ENCODE measurements at places on chromosomes 6 and 20. TPM values are rescaled to one million over a fixed set of nuclear protein-coding genes. Genes with fewer than 3 reads are reported as not detected.

GRCh38 chr6:135910790-135911618 lies 59.5 kb downstream of the PDE7B start:
- no peak for DNase-seq

- no peak for DNase-seq
These were observed 113.8 kb downstream of the ARMC2 start for GRCh38 chr6:108961985-108962384.

DNA sequence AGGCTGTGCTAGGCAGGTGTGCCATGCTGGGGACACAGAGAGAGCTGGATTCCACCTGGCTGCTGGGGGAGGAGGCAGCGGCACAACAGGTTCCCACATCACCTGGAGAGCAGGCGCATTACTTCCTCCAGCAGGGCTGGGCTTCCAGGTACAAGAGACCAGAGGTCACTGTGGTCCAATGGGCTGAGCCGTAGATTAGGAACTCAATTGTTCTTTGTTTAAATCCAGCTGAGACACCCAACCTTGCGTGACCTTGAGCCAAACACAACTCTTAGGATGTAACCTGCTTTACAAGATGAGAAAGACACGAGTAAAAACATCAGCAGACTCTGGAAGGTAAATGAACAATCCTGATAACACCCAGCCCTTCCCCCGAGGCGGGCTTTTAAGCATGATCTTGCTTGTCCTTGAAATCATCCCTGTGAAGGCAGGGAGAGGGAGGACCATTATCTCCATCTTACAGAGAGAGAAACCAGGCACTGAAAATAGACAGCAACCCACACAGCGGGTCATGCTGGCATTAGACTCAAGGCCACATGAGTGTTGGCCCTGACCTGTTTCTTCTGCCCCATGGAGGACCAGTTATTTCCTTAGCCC lies 216.5 kb upstream of the RREB1 start:
- DNase-seq = no peak

TINAG gene
- total RNA-seq = not detected

COL11A2 gene
- 5.5 TPM for total RNA-seq

GRCh38 chr20:17933711-17934110 lies 34.9 kb downstream of the SNX5 start:
- no peak for DNase-seq

DNA sequence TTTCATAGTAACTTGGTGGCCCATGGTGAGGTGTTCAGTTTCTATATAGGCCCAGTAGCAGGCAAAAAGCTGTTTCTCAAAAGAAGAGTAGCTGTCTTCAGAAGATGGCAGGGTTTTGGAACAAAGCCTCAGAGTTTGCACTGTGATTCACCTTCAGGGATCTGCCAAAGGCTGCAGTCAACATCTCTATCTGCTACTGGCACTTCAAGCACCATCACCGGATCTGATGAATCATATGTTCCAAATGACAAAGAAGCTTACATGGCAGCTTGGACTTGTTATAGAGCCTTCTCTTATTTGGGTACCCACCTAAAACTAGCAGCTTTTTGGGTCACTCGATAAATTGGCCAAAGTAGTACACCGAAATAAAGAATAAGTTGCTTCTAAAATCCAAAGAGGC lies 39.5 kb downstream of the PKIB start:
- DNase-seq = peak; percentile 34

SIRPD gene
- not detected for total RNA-seq

DNA sequence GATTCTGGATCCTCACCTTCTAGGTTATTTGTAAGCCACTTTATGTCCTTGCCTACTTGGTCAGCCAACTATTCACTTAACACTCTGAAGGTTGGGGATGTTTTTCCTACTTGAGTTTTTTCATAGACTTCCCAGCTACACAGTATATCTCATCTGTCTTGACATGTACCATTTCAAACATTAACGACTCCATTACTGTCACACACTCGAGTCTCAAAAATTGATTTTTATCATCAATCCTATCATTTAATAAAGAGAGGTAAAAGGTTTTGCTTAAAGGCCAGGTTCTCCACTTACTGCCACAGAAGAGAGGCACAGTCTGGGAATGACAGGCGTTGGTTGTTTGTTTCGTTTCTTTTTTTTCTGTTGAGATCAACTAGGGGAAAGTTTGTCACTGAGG lies 38.2 kb upstream of the LAMP5 start:
- no peak for DNase-seq

GRCh38 chr6:148557796-148558321 lies 189.0 kb upstream of the UST start:
- peak; percentile 57 for DNase-seq

SAMD3 gene
- total RNA-seq = not detected

DNA sequence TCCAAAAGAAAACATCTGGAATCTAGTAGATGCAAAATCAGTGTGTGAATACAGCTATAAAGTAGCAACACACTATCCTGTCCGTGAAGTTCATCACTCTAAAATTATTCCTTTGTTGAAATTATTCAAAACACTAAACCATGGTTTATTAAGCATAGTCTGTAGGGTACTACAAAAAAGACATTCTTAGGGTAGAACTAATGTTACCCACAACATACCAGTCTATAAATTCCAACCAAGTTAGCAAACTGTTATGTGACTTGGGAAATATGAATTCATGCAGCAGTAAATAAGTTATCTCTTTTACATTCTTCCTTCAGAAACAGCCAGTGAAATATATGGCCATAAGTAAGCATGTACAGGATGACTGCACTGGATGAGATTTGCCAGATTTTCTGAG lies 580.3 kb upstream of the ADGRB3 start:
- DNase-seq = no peak

- no peak for DNase-seq
These were observed 769 bp downstream of the CCN6 start for GRCh38 chr6:112054555-112055190.

SYCP2L gene
- total RNA-seq = not detected

RSPH9 gene
- total RNA-seq = not detected

MEI4 gene
- total RNA-seq = 0.11 TPM

- no peak for DNase-seq
These were observed at the start of gene PSORS1C2 for GRCh38 chr6:31138982-31139381. TSS of gene PSORS1C2 (minus strand) at chr6:31139066. CDS start at chr6:31139026, 40 bp downstream.

CD93 gene
- total RNA-seq = under 0.01 TPM

ADGRF1 gene
- not detected for total RNA-seq

WFDC10B gene
- not detected for total RNA-seq

KIF25 gene
- not detected for total RNA-seq

GRCh38 chr6:156585859-156586258 lies 191.3 kb upstream of the ARID1B start:
- DNase-seq = no peak

- no peak for DNase-seq
These were observed 116.0 kb downstream of the PXDC1 start for GRCh38 chr6:3635482-3635881.

GRCh38 chr6:22208026-22208425 lies 88.8 kb downstream of the PRL start:
- no peak for DNase-seq

OTOR gene
- total RNA-seq = not detected

DNA sequence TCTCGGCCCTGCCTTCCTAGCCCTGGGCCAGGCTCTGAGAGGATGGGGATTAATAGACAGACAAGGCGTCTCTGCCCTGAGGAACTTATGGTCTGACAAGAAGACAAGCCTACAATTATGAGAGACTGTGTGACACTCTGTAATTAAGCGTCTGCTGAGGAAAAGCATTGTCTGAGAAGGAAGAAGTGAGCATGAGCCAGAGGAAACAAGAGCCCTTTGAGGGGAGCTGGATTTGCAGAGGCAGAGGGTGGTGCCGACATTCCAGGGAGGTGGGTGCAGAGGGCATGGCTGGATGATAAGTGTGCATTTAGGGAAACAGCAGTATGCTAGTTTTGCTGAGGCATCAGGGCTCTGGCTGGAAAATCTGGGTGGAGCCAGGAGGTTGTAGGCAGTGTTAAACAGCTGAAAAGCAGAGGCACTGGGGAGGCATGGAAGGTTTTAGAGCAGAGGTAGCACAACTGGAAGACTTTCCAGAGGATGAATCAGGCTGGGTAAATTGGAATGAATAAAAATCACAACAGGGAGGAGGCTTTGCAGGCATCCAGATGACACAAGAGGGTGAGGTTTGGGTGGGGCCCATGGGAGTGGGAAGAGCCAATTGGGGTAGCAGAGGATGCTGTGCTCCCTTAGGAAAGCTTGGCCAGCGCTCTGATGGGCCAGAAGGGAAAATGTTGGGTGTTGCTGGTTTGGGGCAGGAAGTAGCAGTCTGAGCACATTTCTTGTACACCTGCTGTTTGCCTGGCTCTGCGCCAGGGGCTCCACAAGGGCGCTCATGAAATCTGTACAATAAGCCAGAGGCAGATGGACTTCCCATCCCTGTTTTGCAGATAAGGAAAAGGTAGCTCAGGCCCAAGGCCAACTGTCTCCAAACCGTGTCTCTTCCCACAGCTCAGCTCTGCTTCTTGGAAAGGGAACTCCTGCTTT lies 74.0 kb upstream of the MYL9 start:
- peak; percentile 59 for DNase-seq

DNA sequence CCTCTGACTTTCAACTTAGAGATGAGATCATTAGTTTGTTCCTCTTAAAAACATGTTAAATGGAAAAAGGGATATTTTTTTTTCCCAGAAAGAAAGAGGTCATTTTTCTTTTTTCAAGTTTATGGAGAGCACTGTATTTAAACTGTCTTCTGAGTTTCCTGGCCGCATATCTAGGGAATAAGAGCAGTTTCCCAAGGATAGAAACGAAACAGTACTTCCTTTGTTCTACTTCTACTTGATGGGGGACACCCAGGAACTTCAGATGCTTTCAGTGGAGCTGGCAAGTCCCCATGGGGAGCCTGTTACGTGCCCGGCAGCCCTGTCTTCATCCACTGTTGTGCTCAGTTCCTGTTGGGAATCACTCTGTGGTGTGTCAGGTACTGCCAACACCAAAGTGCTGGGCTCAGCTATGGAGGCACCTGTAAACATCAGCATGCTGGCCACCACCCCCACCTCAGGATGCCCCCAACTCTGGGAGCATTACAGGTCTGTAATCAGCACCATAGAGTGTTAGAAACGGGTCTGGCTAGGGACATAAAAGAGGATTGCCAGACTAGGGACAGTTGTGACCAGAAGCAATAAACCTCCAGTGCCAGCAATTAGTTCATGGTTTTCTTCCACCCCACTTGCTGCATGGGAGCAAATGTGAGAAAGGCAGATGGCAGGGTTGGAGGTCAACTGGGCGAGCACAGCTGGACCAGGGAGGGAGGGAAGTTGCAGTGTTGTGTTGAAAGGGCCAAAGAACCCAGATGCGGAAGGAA lies 221.7 kb upstream of the ECI2 start:
- DNase-seq = no peak

ZBP1 gene
- 0.11 TPM for total RNA-seq

GRIK2 gene
- not detected for total RNA-seq

DNA sequence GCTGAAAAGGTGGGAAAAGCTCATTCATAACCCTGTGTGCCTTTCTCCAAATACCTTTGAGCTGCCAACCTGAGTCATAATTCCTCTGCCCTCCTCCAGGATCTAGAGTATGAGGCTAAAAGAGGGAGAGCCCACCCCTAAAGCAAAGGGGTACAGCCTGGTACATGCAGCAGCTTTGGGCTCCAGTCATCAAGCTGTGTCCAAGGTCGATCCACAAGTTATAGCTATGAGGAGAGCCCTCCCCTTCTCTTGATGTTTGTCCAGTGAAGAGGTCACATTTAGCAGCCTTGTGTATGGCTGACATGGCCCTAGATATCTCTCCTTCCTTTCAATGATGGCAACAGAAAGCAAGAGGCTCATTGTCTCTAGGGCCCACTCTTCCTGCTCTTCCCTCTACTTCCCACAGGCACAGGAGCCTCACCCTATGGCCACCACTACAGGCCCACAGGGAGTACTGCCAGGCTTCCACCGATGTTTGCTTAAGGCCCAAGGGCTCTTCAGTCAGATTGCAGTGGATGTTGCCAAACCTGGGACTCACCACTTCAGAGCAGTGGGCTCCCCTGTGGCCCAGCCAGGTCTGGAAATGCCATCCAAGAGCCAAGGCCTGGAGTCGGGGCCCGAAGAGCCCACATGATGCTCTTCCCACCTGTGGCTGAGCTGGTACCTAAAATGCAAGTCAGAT lies 176.8 kb downstream of the CD83 start:
- no peak for DNase-seq

GRCh38 chr20:36408219-36408618 lies 102.1 kb downstream of the DLGAP4 start:
- DNase-seq = peak; percentile 82

- peak; percentile 73 for DNase-seq
These were observed 557 bp upstream of the DYNLRB1 start for GRCh38 chr20:34515484-34516246.

- DNase-seq = no peak
These were observed 41.1 kb downstream of the FOXP4 start for GRCh38 chr6:41587131-41587879.

- no peak for DNase-seq
These were observed at the start of gene VIP for GRCh38 chr6:152750694-152751093. TSS of gene VIP (plus strand) at chr6:152750797. CDS start at chr6:152752178, 1,381 bp downstream.

DNMT3B gene
- 3.7 TPM for total RNA-seq

SPDEF gene
- total RNA-seq = not detected

GRCh38 chr6:116766506-116767176 lies 1.1 kb upstream of the FAM162B start:
- DNase-seq = no peak

SIRPB1 gene
- 0.11 TPM for total RNA-seq

DNA sequence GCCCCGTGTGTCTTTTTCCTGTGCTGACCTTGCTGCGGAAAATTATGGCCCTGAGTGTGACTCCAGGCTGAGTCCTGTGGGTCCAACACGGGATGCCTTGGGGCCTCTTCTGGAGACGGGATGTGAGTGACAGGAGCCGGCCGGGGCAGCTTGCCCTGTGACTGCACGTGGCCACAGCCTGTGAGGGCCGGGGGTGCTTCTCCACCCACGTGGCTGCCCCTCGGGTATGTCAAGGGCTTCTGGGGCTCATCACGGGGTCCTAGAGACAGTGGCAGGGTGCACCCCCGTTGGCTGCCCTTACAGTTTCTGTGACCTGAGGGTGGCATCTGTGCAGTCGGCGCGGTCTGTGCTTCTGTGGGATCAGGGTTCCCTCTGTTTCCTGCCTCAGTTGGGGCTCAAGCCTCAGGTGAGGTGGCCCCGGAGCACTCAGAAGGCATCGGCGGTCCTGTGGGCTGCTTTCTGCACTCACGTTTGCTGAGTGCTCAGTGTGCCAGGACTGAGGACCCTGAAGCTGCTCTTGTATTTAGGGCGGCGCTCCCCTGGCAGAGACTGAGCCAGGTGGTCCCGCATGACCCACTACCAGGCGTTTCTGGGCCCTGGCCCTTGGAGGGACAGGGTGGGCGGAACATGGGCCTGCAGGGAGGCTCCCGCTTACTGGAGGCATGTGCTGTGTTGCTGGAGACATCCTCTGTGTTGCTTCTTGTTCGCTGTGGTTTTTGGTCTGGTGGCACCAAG lies 5.4 kb downstream of the RTEL1 start:
- DNase-seq = no peak

- no peak for DNase-seq
These were observed 8.5 kb downstream of the ACSS1 start for GRCh38 chr20:25049261-25050060.

PGBD1 gene
- total RNA-seq = 12.4 TPM

TMEM200A gene
- not detected for total RNA-seq

GRCh38 chr6:136780972-136781371 lies 11.3 kb downstream of the MAP3K5 start:
- DNase-seq = no peak
